ENCODE measurements at places on chromosomes 16 and 17. TPM values are rescaled to one million over a fixed set of nuclear protein-coding genes. Genes with fewer than 3 reads are reported as not detected.

DNA sequence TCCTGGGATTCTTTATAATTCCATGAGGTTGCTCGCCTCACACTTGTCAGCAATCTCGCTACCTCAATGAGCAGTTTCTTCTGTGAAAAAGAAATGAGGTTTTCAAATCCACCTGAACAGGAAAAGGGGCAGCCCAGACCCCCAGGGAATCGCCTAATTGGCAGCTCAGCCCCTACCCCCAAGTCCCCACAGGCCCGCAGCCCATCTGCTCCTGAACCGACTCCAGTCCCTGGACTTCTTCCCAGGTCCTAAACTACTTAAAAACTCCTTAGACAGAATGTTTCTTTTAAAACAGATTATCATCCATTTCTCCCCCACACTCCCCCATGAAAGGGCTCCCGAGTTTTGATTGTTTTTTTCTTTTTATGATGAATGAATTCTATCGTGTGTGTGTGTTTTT, 89.8 kb downstream of the PMP22 start:
- H3K27ac ChIP-seq: no peak overlapping the region
- H3K27me3 ChIP-seq: no peaks in the 10 kb centered on the region
- H3K4me3 ChIP-seq: no peak overlapping the region
- H3K4me1 ChIP-seq: no peaks in the 10 kb centered on the region

- DNase-seq: no peak
- H3K36me3 ChIP-seq: no peaks in the 10 kb centered on the region
- H3K27ac ChIP-seq: peak overlapping the region; percentile 85
- peaks cover 93% of the 10 kb centered on the region for H3K4me1 ChIP-seq
Measured at GRCh38 chr16:89324056-89325010, 106.8 kb downstream of the ZNF778 start.

DNA sequence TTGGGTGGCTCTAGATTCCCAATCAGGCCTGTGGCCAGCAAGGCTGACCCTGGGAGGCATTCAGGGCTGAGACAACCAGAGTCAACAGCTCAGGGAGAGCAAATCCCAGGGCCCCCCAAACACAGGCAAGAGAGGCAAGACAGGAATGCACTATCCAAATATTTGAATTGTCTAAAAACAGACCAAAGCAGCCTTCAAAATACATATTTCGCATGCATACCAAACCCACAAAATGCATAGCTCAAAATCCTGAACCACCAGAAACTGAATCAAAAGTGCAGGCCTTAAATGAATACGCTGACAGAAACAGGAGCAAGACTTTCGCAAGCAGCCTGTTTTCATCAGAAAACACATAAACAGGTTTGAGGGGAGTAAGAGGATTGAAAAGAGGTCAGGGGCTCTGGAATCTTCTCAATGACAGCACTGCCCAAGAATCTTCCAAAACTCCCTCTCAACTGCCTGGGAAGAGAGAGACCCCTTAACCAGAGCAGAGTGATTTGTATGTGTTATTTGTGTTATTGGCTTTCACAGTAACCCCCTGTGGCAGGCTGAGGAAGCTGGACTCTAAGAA, 213.6 kb upstream of the CDH5 start:
- no peak overlapping the region for H3K27ac ChIP-seq
- H3K36me3 ChIP-seq: no peaks in the 10 kb centered on the region
- H3K27me3 ChIP-seq: peaks cover 3% of the 10 kb centered on the region
- DNase-seq: no peak
- no peaks in the 10 kb centered on the region for H3K4me1 ChIP-seq

GRCh38 chr16:69925311-69925710, 25.8 kb upstream of the CLEC18A start:
- H3K27ac ChIP-seq: no peak overlapping the region
- no peak overlapping the region for H3K4me3 ChIP-seq
- no peaks in the 10 kb centered on the region for H3K36me3 ChIP-seq
- H3K4me1 ChIP-seq: no peaks in the 10 kb centered on the region
- H3K27me3 ChIP-seq: no peaks in the 10 kb centered on the region

DNA sequence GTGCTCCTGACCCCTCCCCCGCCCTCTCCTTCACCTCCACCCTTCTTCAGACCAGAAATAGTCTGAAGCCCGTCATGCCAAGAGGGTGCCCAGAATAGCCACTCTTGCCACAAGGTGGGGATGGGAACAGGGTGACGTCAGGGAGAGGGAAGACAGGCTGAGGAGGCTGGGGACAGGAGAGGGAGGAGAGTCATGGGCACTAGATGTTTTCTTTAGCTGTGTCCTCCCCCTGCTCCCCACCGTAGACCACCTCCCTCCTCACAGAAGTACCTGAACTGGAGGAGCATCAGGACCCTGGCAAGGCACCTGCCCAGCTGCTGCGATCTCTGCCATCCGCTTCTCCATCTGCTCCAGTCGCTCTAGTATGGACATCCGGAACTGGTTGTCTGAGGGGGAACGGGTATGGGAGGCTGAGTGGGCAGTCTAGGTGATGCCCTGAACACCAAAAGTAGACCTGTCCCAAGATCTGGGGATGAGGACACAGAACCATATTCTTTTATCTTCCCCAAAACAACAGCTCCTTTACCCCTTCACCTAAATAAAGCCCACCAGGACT, 6.6 kb upstream of the SPAG7 start:
- H3K36me3 ChIP-seq: no peaks in the 10 kb centered on the region
- peaks cover 8% of the 10 kb centered on the region for H3K4me1 ChIP-seq
- H3K27ac ChIP-seq: no peak overlapping the region
- no peak for DNase-seq
- H3K27me3 ChIP-seq: no peaks in the 10 kb centered on the region
- H3K4me3 ChIP-seq: no peak overlapping the region

DNA sequence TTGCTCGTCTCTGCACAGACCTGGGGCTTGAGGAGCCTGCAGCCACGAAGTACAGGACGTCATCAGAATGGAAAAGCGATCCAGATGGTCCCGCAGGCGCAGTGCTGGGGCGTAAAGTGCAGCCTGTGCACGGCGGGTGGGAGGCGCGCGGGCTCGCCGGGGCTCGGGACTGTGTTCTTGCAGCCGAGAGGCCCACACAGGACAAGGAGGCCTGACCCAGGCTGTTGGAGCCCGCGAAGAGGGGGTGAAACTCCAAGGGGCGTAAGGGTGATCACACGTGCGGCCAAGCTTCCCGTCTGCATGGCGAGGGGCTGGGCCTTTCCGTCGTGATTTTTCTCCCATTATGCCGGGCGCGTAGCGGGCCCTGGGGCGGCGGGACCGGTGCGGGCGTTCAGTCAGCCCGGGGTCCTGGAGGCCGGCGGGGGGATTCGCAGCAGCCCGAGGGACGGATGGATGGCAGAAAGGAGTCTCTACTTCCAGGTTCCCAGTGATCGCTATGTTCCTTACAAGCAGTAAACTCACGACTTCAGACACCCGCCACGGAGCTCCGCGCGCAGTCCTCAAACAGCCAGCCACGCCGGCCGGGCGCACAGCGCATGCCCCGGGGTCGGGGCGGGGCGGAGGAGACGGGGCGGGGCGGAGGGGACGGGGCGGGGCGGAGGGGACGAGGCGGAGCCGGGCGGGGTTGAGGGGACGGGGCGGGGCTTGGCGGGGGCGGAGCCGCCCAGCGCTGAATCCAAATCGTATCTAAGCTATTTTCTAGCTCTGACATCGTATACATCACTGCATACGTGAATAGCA, 141.0 kb upstream of the KCNJ18 start:
- DNase-seq: no peak
- peaks cover 10% of the 10 kb centered on the region for H3K4me1 ChIP-seq
- H3K4me3 ChIP-seq: peak overlapping the region; percentile 65
- no peaks in the 10 kb centered on the region for H3K36me3 ChIP-seq

DNA sequence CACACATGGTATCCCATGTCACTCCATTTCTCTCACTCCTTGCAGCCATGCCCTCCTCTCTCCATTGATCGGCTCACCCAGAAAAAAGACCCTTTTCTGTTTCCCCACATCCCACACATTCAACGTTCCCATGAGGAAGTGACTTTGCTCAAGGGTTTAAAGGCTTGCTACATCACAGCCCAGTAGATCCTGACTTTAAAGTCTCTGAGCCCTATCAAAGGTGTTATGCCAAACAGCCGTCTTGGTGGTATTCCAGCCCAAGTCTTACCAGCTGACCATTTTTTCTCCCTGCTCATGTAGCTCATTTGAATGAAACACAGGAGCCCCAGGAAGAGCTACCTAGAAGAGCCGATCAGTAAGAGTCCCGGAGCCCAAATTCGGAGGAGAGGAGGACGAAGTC, 7.4 kb upstream of the TXNDC11 start:
- H3K4me1 ChIP-seq: no peaks in the 10 kb centered on the region
- no peak overlapping the region for H3K27ac ChIP-seq
- H3K36me3 ChIP-seq: peaks cover 14% of the 10 kb centered on the region
- H3K27me3 ChIP-seq: no peaks in the 10 kb centered on the region

- no peak overlapping the region for H3K4me3 ChIP-seq
- no peak overlapping the region for H3K27ac ChIP-seq
- no peak for DNase-seq
- H3K27me3 ChIP-seq: no peaks in the 10 kb centered on the region
- H3K4me1 ChIP-seq: peaks cover 8% of the 10 kb centered on the region
Measured at GRCh38 chr17:721540-721937, 6.9 kb upstream of the VPS53 start.

DNA sequence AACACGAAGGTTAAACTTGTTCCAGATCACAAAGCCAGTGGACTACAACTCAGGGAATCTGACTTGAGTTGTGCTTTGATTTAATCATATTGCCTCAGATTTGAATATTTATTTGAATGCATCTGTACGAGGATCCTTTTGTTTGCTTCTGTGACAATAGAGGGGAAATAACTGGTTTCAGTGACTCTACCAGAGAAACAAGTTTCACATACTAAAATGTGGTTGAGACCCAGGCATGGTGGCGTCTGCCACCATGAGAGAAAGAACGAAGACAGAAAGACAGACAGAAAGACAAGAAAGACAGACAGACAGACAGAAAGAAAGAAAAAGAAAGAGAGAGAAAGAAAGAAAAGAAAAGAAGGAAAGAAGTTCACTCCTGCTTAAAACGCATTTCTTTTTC, 24.0 kb downstream of the YWHAE start:
- peaks cover 55% of the 10 kb centered on the region for H3K4me1 ChIP-seq
- H3K27me3 ChIP-seq: no peaks in the 10 kb centered on the region
- H3K27ac ChIP-seq: no peak overlapping the region
- H3K4me3 ChIP-seq: no peak overlapping the region

- H3K36me3 ChIP-seq: no peaks in the 10 kb centered on the region
- H3K4me1 ChIP-seq: no peaks in the 10 kb centered on the region
- H3K27ac ChIP-seq: no peak overlapping the region
- DNase-seq: no peak
- H3K27me3 ChIP-seq: no peaks in the 10 kb centered on the region
Measured at GRCh38 chr17:15081008-15081407, 184.1 kb downstream of the PMP22 start.

- no peaks in the 10 kb centered on the region for H3K36me3 ChIP-seq
- H3K4me3 ChIP-seq: peak overlapping the region; percentile 55
- DNase-seq: no peak
- H3K4me1 ChIP-seq: peaks cover 23% of the 10 kb centered on the region
Measured at GRCh38 chr16:4314532-4315185, 1.2 kb upstream of the GLIS2 start.

DNA sequence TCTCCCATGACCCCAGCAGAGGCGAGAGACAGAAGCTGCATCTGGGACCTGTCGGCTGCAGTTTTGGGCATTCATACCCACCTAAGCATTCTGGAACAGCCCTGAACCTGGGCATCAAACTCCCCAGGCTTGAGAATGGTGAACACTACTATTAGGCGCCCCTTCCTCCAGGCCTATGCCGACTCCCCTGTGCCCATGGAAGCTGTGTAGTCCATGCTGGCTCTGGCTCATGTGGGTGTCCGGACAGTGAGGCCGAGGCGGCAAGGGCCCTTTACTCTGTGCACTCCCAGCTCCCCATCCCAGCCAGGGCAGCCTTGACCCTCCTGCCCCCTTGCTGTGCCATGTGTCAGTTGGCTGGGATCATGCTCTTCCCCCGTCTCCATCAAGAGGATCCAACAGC, 89.0 kb upstream of the TOB1 start:
- H3K4me1 ChIP-seq: peaks cover 22% of the 10 kb centered on the region
- DNase-seq: no peak
- H3K4me3 ChIP-seq: no peak overlapping the region
- H3K27ac ChIP-seq: no peak overlapping the region
- no peaks in the 10 kb centered on the region for H3K27me3 ChIP-seq

DNA sequence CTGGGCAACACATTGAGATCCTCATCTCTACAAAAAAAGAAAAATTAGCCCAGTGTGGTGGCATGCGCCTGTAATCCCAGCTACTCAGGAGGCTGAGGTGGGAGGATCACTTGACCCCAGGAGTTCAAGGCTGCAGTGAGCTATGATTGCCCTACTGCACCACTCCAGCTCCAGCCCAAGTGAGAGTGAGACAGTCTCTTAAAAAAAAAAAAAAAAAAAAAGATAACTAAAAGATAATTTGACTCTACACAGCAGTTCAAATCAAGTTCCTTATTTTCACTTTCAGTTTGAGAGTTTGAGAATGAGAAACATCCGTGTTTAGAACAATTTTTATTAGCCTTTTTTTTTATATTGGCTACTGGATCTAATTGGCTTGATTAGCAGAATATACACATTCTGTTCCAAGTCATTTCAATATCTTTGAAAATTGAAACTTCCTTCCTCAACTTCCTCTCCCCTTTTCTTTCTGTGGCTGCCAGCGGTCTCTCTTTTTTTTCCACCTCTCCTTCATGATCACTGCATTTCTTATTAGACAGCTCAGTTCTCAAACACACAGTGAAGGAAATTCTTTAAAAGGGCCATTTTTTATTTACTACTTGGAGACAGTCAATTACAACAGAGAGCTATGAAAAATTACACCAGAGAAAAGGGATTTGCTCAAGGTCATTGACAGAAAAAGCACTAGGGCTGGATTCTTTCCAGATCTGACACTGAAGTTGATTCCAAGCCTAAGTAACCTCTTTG, 4.5 kb upstream of the ACSF2 start:
- H3K27ac ChIP-seq: 0 out of 2 replicates have a peak overlapping the region, but pooled peaks have one; percentile 7
- no peaks in the 10 kb centered on the region for H3K36me3 ChIP-seq
- no peak for DNase-seq

DNA sequence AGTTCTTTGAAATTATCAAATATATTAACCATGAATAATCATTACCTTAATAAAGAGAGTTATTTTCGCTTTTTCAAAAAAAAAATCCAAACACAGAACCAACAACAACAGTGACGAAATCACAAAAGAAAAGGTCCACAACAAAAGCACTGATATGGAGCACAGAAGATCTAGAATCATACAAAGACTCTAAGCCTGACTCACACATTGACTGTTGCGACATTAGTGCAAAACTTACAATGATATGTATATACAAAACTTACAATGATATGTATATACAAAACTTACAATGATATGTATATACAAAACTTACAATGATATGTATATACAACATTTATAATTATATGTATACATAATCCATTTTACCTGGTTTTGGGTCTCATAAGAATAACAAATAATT, 117.7 kb downstream of the USP22 start:
- no peaks in the 10 kb centered on the region for H3K36me3 ChIP-seq
- DNase-seq: no peak
- no peak overlapping the region for H3K4me3 ChIP-seq
- H3K27me3 ChIP-seq: no peaks in the 10 kb centered on the region
- no peak overlapping the region for H3K27ac ChIP-seq

AIPL1 gene
- total RNA-seq: not detected

ATP2C2 gene
- 0.67 TPM for total RNA-seq

KLHL11 gene
- 12.5 TPM for total RNA-seq

PRSS53 gene
- 3.4 TPM for total RNA-seq

Measured in Panc1 (cell line).